ENCODE measurements at places on chromosomes 1 and 21. TPM values are rescaled to one million over a fixed set of nuclear protein-coding genes. Genes with fewer than 3 reads are reported as not detected.

The GIPC2 gene
- total RNA-seq, result 0.08 TPM

The OR2M3 gene
- total RNA-seq, result not detected

The ERI3 gene
- 17.3 TPM for total RNA-seq

The CLCA4 gene
- not detected for total RNA-seq

The KCNAB2 gene
- 163 TPM for total RNA-seq

The GPR37L1 gene
- total RNA-seq, result not detected

The CTTNBP2NL gene
- not detected for total RNA-seq

The TCP10L gene
- total RNA-seq, result not detected

The TRIM58 gene
- not detected for total RNA-seq

The ZNF593OS gene
- total RNA-seq, result not detected

The BSND gene
- total RNA-seq, result not detected

- DNase-seq, result no peak
Measured at GRCh38 chr1:45490121-45490625, 790 bp downstream of the TESK2 start.

DNA sequence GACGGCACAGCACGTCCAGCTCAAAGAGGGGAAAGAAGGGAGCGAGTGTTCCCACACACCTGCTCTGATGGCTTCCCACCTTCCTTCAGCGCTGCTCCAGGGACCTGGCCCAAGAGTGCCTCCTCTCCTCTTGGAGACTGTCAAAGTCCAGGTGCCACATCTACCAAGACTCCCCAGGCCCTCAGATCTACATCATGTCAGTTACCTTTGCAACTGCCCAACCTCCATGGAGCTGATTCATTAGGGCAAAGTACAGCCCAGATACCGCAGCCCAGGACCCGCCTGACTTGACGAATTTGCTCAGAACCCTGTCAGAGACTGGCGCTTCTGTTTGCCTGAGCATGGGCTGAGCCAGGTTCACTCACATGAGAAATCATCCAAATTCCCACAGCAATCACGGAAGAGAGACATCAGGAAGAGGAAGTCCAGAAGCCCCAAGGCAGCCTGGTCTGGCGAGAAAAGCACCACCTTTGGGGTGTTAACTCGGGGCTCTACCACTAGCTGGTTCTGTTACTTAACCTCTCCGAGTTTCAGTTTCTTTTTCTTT, at the start of gene SEC16B:
TSS of gene SEC16B (minus strand) at position 234 of the 547 bp plus-strand sequence. CDS start 2,077 bp downstream, outside the sequence.
- no peak for DNase-seq

DNA sequence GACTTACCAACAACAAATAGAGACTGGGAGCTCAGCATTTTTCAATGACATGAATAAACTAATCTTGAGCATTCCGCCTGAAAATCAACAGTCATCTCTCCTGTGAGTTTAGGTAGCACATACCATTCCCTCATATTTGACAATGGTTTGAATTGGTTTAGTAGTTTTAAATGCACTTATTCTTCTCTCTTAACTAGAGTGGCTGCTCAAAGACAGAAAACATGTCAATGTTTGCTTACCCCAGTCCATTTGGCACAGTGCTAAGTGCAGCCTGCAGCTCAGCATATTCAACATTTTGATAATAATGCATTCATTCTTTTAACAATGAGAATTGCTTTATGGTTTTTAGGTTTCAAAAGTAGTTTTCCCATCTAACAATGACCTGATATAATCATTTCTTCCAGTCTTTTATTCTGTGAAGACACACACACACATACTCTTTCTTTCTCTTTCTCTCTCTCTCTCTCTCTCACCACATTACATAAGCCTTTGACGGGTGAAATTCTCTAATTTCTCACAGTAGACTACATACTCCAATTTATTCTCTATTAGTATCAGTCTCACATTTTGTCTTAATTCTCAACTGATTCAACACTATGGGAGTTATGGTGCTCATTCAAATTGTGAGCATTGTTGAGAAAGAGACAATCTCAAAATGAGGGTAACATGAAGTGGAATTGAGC, 432.3 kb downstream of the LRRIQ3 start:
- DNase-seq, result no peak

- no peak for DNase-seq
Measured at GRCh38 chr1:76402128-76402527, 327.6 kb downstream of the ST6GALNAC3 start.

DNA sequence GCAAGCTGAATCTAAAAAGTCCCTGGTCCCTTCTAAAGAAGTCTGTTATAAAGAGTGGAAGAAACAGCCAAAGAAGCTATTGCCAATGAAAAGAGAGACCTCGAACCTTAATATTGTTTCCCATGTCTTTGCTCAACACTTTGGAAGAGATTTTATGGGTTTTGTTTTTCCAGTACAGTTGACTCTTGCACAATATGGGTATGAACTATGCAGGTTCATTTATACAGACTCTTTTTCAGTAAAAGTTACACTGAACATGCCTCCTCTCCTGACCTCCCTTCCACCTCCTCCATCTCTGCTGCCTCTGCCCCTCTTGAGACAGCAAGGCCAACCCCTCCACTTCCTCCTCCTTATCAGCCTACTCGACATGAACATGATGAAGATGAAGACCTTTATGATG, 332.5 kb downstream of the SETD4 start:
- no peak for DNase-seq

DNA sequence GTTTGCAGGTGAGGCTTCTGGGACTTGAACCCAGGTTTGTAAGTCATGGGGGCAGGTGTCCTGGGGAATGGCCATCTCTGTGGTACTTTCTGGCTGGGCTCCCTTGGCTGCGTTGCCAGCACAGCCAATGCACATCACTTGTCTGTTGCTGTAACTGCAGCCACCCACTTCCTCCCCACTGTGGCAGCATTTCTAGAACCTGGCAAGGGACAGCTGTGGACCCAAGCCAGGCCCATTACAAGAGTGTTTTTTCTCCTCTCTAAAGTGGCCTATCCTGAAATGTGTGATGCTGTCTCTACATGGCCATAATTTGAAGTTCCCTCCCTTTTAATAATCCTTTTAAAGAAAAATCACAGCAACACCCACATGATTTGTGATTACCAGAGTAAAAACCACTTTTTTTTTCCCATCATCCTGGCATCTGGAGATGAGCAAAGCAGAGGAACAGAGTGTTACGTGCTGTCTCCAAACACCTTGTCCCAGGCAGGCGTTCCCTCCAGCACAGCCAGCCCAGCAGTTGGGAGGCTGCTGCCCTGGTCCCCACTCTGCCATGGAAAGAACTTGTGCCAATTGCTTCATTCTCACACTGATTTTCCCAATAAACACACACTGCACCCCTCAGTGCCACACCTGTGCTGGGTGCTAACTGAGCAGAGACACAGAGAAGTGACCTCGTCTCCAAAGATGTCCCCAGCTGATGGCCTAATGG, 360.6 kb upstream of the USP24 start:
- no peak for DNase-seq

GRCh38 chr1:39082010-39082799, 56.1 kb downstream of the NDUFS5 start:
- DNase-seq, result no peak

DNA sequence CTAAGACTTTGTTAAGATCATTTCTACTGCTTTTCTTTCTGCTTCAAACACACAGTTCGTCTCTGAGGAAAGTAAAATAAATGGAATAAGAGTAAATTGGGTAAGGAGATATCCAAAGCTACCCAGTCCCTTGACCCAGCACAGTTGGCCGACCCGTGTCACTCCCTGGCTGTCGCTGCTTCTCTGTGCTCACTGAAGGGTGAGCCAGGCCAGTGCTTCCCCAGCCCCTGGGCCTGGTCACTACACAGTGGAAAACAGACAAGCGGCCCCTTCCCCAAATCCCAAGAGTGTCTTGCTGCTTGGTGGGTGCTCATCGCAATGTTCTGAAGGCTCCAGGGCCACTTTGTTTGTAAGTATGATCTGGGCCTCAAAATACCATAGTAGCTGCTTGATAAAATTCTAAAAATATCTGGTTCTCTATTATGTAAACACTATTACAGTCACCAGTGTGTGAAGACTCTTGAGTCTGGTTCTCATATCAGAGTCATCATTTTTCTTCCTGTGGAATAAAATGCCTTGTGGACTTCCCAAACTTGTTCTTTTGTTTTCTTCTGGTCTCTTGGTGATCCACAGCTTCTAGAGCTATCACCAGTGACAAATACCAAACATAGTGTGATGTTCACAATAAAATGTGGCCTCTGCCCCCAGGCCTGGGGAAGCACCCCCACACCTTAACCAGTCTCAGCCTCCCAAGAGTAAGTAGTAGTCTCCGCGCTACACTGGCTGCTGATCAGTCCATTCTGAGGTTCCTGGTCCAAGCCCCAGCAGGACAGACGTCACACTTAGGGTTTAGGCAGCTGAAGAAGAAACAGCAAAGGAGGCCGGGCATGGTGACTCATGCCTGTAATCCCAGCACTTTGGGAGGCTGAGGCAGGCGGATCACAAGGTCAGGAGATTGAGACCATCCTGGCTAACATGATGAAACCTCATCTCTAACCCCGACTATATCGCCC, 106.2 kb downstream of the DHRS3 start:
- no peak for DNase-seq

GRCh38 chr1:34086561-34086960, 78.5 kb downstream of the CSMD2 start:
- no peak for DNase-seq

GRCh38 chr21:44905728-44906090, 15.0 kb downstream of the ITGB2 start:
- no peak for DNase-seq

GRCh38 chr1:42669936-42670335, 11.7 kb downstream of the PPIH start:
- no peak for DNase-seq

DNA sequence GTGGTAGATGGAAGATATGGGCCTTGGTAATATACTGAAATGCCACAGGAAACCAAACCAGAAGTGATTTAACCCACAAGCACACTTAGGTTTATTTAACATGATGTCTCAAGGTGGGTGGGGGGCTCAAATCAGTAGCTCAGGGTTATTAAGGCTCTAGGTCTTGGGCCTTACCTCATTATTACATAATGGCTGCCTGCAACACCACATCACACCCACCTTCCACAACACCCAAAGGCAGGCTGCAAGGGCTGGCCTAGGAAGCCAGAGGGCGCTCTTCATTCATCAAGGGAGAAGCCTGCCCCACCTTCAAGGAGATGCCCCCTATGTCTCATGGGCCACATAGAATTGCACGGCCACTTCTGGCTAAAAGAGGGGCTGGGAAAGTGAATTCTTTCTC, 6.0 kb downstream of the TFF1 start:
- no peak for DNase-seq

DNA sequence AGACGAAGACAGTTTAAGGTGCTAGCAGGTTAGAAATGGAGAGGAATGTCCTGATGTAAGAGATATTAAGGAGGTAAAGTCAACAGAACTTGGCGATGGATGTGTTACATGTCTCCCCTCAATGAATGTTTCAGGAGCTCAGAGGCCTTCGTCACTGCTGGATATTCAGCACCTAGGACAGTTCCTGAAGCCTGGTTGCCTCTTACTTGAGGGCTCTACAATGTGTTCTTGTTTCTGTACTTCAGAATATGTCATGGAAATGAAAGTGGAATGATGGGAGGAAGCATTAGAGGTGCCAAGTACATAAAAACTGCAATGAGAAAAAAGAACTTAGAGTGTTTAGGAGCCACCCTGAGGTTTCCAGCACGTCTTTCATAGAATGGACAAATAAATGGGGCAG, 17.7 kb downstream of the TNR start:
- no peak for DNase-seq

DNA sequence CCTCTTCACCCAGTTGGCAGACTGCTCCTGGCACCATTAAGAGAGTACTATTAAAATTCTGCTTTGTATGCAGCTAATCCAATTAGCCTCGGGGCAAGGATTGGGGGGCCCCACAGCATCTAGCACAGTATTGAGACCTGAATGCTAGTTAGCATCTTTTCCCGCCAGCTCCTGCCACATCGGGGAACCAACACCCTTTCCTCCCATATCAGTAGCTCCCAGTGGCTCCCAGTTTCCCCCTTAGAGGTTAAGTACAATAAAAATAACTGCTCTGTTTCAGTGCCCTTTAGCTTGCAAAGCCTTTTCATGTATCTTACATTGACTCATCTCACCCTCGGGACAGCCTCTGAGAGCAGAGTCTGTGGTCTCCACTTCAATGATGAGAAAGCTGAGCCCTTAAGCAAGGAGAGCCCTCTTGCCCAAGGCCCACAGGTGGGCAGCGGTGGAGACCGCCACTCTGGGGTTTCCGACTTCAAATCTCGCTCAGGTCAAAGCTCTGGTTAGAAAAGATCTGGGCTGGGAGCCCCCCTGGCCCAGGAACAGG, 4.2 kb upstream of the PMVK start:
- DNase-seq, result peak; percentile 27

- DNase-seq, result no peak
Measured at GRCh38 chr1:201984446-201984845, 2.0 kb downstream of the RNPEP start.

- no peak for DNase-seq
Measured at GRCh38 chr1:151199873-151200581, 1.7 kb downstream of the PIP5K1A start.

GRCh38 chr1:185338719-185339622, 21.9 kb upstream of the IVNS1ABP start:
- peak; percentile 56 for DNase-seq

GRCh38 chr21:26925122-26925521, 41.8 kb downstream of the ADAMTS5 start:
- DNase-seq, result no peak

- DNase-seq, result no peak
Measured at GRCh38 chr1:25695090-25695770, 78.6 kb downstream of the MAN1C1 start.

DNA sequence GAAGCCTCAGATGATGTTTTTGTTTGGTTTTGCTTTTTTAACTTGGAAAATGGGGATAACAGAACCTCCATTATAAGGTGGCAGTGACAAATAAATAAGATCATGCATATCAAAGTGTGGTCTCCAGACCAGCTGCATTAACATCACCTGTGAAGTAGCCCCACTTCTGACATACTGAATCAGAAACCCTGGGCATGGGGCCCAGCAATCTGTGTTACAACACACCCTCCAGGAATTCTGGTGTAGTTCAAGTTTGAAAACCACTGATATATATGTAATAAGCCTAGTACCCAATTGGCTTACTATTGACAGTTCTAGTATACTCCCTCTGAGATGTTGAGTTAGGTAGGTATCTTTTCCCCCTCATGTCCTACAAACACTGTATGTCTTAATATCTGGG, 24.1 kb upstream of the RNF19B start:
- no peak for DNase-seq

GRCh38 chr1:232183266-232183800, 446.6 kb downstream of the SIPA1L2 start:
- DNase-seq, result no peak

DNA sequence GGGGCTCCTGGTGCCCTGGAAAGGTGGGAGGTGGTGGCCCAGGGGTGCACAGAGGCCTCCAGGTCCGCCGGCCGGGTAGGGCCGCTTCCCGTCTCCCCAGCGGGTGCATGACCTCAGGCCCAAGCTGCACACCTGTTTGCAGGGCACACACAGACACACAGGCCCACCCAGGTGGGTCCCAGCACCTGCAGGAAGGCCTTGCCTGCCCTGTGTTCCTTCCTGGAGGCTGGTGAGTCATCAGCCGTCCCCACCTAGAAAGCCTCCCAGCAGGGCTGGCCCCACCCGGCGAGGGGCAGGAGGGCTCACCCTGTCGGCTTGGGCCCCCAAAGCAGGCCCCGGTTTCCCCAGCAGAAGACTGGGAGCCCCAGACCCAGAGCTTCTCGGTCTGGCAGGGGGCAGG, 23.6 kb upstream of the TTLL10 start:
- no peak for DNase-seq

GRCh38 chr21:31142600-31142999, 104.3 kb upstream of the KRTAP19-8 start:
- DNase-seq, result peak; percentile 50
